ENCODE measurements at places on chromosomes 1 and 21.

- no peak for DNase-seq
These were observed 30.4 kb upstream of the RNF2 start for GRCh38 chr1:185014941-185015340.

GRCh38 chr1:156160000-156160742, 6.8 kb downstream of the SEMA4A start:
- no peak for DNase-seq

DNA sequence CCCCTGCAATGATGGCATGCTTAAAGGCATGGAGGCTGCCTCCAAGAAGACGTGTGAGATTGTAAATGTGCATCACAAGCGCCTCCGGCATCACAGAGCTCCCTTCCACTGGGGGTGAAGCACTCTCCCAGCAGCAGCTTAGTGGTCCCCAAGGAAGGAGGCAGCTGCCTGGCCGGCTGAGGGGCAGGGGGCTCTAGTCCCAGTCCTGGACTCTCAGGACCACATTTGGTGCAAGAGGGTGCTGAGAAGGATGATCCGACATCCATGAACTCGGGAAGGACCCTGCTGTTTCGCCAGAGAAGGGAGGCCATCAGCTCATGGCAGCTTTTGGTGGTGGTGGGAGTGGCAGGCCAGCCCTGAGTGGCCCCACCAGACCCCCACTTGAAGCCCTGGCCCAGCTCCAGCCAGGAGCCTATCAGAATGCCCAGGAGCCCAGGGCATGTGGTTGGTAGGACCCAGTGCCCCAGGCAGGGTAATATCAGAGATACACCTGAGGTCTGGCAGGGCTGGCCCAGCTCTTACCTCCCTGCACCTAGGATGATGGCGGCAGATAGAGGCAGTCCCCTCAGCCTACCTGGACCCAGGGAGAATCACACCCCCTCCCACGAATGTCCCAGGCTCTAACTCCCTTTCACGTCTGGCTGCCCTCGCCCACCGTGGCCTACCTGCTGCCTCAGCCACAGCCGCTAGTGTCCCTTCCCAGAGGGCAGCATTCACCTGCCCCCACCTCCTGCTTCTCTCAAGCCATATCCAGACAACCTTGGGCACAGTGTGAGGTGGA, 2.4 kb upstream of the WNT9A start:
- no peak for DNase-seq

DNA sequence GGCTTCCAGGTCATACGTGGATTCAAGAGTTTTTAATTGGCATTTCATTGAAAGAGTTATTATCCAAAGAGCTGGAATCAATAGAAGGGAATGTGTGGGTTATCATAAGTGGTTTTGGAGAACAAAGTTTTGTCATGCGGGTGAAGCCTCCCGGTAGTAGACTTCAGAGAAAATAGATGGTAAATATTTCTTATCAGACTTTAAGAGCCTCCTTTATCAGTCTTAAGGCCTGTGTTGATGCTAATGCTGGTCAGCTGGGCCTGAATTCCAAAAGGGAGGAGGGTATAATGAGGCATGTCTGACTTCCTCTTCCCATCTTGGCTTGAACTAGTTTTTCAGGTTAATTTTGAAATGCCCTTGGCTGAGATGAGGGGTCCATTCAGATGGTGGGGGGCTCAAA, 89.7 kb downstream of the ITSN1 start:
- DNase-seq: no peak

- no peak for DNase-seq
These were observed 1512.7 kb upstream of the TPTE start for GRCh38 chr21:9008636-9009035.

DNA sequence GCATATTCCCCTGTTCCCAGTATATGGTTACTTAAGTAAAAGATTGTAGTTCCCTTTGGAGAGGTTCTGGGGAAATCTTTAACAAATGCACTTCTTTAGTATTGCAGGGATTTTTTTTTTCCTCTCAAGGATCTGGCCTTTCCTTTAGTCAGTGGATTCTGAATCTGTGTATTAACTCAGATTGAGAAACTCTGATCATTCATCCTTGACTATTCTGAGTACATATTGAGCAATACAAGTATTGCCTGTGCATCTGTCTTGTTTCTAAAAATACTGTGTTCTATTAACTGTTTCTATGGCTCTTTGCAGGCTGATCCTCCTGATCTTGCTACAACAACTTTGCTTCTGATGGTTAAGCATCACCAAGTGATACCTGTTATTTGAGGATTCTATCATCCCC, 67.8 kb upstream of the FGGY start:
- DNase-seq: no peak

GRCh38 chr21:26168371-26168770, 2.2 kb downstream of the APP start:
- DNase-seq: no peak

DNA sequence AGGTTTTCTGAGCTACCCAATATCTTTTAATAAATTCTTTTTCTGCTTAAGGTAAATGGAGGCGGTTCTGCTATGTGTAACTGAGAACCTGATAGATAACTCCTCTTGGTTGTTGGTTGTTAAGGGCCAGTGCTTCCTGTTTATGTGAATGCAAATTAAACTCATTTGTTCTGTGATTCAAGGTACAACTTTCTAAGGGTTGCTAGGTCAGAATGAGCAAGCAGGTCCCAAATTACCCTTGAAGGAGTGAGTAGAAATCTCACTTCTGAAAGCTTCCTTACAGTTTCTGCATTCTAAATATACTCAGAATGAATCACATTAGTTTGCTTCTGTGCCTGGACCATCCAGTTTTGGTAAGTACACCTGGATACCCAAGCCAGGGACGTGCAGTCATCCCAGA, 15.5 kb upstream of the FAM78B start:
- DNase-seq: no peak

- no peak for DNase-seq
These were observed 30.4 kb downstream of the H3-3A start for GRCh38 chr1:226092965-226093364.

DNA sequence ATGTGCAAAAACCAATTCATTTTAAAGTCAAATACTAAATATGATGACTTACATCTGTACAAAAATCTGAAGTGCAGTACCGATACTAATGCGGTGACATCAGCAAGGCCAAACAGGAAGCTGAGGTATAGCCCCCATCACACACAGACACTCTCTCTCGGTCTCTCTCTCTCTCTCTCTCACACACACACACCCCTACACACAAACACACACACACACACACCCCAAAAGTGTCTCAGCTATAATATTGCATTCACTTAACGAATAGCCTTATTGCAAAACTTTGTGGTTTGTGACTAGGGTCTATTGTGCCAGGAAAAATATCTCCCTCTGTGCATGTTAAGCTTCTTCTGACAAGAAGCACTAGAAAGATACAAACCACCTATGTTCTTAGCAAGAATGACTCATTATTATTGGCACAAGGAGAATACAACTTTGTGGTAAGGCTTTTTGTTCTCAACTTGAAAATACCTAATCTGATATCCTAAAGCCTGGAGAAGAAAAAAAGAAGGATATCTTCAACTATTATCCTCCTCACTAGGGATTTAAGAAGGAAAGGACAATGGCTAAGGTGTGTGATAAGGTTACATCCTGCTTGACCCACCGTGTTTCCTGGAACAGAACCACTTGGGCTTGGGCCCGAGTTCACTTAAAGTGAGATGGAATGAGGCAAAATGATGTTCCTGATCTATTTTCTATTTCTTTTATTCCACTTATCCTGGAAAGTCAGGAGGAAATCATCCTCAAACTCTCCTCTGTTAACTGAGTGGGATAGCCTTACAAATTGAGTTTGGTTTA, 107.1 kb downstream of the NIBAN1 start:
- DNase-seq: no peak

DNA sequence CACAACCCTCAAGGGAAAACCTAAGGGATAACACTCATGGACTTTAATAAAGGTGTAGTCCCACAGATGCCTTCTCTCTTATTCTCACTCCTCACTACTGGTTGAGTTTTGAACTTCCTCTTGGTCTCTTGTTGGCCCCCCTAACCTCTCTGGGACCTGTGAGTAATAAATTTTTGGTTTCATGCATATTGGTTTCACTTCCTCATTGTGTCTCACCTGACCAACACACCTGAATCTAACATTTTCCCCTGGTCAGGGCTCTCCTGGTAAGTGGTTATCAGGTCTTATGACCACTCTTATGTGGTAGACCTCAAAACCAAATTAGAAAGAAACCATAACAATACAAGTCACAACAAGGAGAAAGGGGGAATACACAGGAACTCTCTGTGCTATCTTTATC, 60.5 kb upstream of the PRMT6 start:
- no peak for DNase-seq

- DNase-seq: no peak
These were observed 2.4 kb downstream of the CAPN9 start for GRCh38 chr1:230749635-230750034.

DNA sequence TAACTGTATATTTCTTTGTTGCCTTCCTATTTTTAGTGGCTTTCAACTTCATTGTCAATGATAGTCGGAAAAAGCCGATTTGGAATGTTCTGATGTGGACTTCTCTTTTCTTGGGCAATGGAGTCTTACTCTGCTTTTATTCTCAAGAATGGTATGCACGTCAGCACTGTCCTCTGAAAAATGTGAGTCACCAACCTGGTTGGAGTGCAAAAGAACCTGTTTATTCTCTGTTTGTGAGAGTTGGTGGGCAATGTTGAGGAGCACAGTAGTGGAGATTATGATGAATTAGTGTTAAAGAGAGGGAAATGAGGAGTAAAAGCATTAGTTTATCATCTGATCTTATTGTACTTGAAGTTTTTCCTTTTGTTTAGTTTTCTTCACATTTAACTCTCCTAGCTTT, 14.5 kb upstream of the AXDND1 start:
- DNase-seq: no peak

GRCh38 chr1:218108034-218108433, 177.1 kb upstream of the RRP15 start:
- DNase-seq: no peak

- DNase-seq: no peak
These were observed 1678.9 kb downstream of the KCNT2 start for GRCh38 chr1:194929357-194929756.

GRCh38 chr21:37458669-37459276, 92.2 kb downstream of the DYRK1A start:
- no peak for DNase-seq

- DNase-seq: peak; percentile 12
These were observed 62.3 kb upstream of the ADARB1 start for GRCh38 chr21:45011911-45012661.

Data from GOT3 (cell line).